Panc1 (cell line): ENCODE measurements at places on chromosomes 4 and X. TPM values are rescaled to one million over a fixed set of nuclear protein-coding genes. Genes with fewer than 3 reads are reported as not detected.

- no peaks in the 10 kb centered on the region for H3K36me3 ChIP-seq
- no peak overlapping the region for H3K27ac ChIP-seq
- no peak overlapping the region for H3K4me3 ChIP-seq
- DNase-seq: no peak
- H3K4me1 ChIP-seq: no peaks in the 10 kb centered on the region
Observed at GRCh38 chr4:12881945-12882584, 602.1 kb downstream of the RAB28 start.

DNA sequence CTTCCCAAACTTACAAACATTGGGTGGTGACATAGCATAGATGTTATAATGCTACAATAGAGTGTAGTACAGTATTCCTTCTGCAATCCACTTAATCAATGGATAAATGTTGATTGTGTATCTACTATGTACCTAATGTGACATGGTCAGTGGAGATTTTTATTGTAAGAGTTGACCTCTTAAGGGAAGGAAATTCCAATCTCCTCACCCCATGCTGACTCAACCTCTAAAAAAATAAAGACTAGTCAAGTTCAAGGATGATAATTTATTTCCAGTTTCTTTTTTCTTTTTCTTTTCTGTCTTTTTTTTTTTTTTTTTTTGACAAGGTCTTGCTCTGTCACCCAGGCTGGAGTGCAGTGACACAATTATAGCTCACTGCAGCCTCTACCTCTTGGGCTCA is 206.5 kb upstream of the STS start:
- DNase-seq: no peak
- no peaks in the 10 kb centered on the region for H3K27me3 ChIP-seq
- no peak overlapping the region for H3K27ac ChIP-seq
- no peaks in the 10 kb centered on the region for H3K36me3 ChIP-seq
- no peaks in the 10 kb centered on the region for H3K4me1 ChIP-seq

DNA sequence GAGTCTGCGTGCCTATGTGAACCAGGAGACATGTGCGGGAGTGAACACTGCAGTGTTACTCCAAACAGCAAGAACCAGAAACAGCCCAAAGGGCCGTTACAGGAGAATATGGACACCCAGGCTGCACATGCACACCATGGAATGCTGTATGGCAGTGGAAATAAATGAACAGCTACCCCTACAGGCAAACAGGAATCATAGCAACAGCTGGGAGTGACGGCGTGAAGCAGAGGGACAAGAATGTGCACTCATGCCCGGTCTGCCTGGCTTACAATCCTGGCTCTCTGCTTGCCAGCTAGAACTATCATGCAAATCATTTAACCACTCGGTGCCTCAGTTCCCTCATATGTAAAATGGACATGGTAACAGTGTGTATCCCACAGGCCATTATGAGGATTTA is 16.6 kb downstream of the GPKOW start:
- no peak overlapping the region for H3K27ac ChIP-seq
- DNase-seq: no peak
- H3K4me3 ChIP-seq: no peak overlapping the region
- no peaks in the 10 kb centered on the region for H3K36me3 ChIP-seq
- no peaks in the 10 kb centered on the region for H3K27me3 ChIP-seq
- H3K4me1 ChIP-seq: no peaks in the 10 kb centered on the region

The GPR143 gene
- not detected for total RNA-seq

The HTN3 gene
- not detected for total RNA-seq

DNA sequence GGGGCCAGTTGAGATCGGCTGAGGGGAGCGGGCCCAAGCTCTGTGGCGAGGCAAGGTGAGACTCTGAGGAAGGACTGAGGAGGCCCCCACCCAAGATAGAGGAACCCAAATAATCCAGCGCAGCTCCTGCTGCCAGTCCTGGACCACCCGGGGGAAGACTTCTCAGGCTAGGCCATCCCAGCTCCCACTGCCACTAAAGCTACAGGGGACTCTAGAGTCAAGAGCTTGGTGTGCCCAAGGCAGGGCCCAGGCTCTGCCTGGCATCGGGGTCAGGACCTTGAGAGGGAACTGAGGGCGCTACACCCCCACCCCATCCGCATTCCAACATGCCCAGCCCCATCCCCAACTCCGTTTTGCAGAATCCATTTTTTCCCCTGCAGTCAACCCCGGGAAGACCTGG is 8.6 kb downstream of the MAGEA4 start:
- H3K27ac ChIP-seq: no peak overlapping the region
- no peak for DNase-seq
- H3K36me3 ChIP-seq: no peaks in the 10 kb centered on the region
- no peaks in the 10 kb centered on the region for H3K4me1 ChIP-seq

DNA sequence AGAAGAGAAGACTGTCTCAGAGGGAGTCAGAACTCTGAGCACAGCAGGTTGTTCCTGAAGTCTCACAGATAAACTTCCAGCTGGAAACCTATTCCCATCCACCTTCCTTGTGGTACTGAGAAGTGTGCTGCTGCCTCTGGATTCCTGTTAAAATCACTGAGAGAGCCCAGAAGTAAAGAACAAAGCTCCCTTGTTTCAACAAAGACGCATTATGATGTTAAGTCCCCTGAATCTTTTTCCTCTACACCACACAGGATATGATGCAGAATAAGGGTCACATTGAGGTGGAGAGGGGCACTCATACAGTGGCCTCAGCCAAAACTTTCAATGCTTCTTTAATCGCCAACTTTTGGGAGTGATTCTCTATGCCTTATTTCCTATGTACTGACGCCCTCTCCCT is 321.0 kb downstream of the OPHN1 start:
- H3K27me3 ChIP-seq: no peaks in the 10 kb centered on the region
- no peak overlapping the region for H3K27ac ChIP-seq
- H3K36me3 ChIP-seq: no peaks in the 10 kb centered on the region; the same call in 1 of the 2 replicates
- DNase-seq: no peak
- no peak overlapping the region for H3K4me3 ChIP-seq

The GYPE gene
- 0.15 TPM for total RNA-seq

The SHISA3 gene
- 0.18 TPM for total RNA-seq

The DAPP1 gene
- total RNA-seq: not detected

- H3K4me3 ChIP-seq: no peak overlapping the region
- H3K27ac ChIP-seq: no peak overlapping the region
- DNase-seq: no peak
Observed at GRCh38 chr4:81736324-81736723, 264.6 kb upstream of the RASGEF1B start.

The NSUN7 gene
- total RNA-seq: 1.1 TPM

The TRIML2 gene
- not detected for total RNA-seq

DNA sequence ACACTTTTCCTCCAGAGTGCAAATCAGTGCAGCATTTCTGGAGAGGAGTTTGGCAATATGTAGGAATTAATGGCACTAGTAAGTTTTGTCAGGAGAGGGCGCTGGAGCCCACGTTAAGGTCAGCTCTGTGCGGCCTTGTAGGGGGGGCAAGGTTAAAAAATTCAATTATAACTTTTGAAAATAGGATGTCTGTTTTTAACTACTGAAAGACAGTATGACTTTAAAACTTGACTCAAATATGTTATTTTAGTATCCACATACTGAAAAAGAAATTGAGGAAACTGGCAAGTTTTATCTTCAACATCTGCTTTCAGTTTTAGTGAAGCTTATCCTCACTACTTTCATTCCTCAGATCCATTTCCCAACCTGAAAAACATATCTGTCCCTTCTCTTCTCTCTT is 30.9 kb upstream of the HSD17B13 start:
- H3K4me1 ChIP-seq: no peaks in the 10 kb centered on the region
- H3K27me3 ChIP-seq: no peaks in the 10 kb centered on the region
- no peak overlapping the region for H3K4me3 ChIP-seq
- no peak for DNase-seq
- no peak overlapping the region for H3K27ac ChIP-seq
- H3K36me3 ChIP-seq: peaks cover 6% of the 10 kb centered on the region; the same call in 1 of the 2 replicates

- no peak overlapping the region for H3K4me3 ChIP-seq
- no peaks in the 10 kb centered on the region for H3K27me3 ChIP-seq
- no peak overlapping the region for H3K27ac ChIP-seq
- DNase-seq: no peak
Observed at GRCh38 chrX:65926095-65927019, 113.5 kb downstream of the VSIG4 start.

GRCh38 chr4:107922486-107923473 is 8.6 kb upstream of the CYP2U1 start:
- no peaks in the 10 kb centered on the region for H3K36me3 ChIP-seq
- no peak overlapping the region for H3K4me3 ChIP-seq
- no peak for DNase-seq
- no peak overlapping the region for H3K27ac ChIP-seq
- no peaks in the 10 kb centered on the region for H3K4me1 ChIP-seq

DNA sequence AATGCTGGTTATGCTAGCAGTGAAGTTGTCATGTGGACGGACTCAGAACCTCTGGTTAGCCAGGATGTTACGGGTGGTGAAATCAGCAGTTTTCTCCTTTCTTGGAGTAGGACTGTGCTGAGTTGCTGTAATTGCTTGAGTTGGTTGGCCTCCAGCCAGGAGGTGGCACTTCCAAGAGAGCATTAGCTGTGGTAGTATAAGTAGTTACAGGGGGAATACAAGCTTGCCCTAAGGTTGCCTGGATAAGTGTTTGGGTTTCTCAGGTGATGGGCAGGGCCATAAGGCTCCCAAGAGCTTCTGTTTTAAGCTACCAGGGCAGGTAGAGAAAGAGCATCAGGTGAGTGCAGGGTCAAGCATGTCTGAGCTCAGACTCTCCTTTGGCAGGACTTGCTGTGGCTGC is 103.0 kb downstream of the ZNF518B start:
- no peak overlapping the region for H3K27ac ChIP-seq
- no peaks in the 10 kb centered on the region for H3K36me3 ChIP-seq
- no peak overlapping the region for H3K4me3 ChIP-seq
- no peaks in the 10 kb centered on the region for H3K4me1 ChIP-seq
- no peak for DNase-seq

The SUPT20HL1 gene
- total RNA-seq: not detected

The TBX22 gene
- total RNA-seq: not detected

DNA sequence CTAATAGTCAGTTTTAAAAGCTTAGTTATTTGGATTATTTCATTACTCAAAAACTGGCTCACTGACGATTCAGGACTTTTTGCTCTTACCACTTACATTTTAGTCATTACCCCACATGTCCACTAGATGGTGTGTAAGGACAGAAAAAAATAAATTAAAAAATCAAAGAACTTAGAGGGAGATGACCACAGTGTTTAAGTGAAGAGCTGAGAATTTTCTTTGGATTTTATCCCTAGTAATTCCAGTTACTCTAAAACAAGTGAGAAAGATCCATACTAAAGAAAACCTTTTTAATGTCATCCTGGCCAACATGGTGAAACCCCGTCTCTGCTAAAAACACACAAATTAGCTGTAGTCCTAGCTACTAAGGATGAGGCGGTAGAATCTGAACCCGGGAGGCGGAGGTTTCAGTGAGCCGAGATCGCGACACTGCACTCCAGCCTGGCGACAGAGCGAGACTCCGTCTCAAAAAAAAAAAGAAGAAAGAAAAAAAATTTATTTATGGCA is 26.4 kb upstream of the TMPRSS11B start:
- peak; percentile 56 for DNase-seq
- no peak overlapping the region for H3K27ac ChIP-seq
- no peak overlapping the region for H3K4me3 ChIP-seq

GRCh38 chrX:72295745-72296144 is 10.0 kb downstream of the CITED1 start:
- DNase-seq: no peak
- H3K4me1 ChIP-seq: no peaks in the 10 kb centered on the region
- no peaks in the 10 kb centered on the region for H3K27me3 ChIP-seq
- H3K36me3 ChIP-seq: no peaks in the 10 kb centered on the region
- H3K4me3 ChIP-seq: no peak overlapping the region

DNA sequence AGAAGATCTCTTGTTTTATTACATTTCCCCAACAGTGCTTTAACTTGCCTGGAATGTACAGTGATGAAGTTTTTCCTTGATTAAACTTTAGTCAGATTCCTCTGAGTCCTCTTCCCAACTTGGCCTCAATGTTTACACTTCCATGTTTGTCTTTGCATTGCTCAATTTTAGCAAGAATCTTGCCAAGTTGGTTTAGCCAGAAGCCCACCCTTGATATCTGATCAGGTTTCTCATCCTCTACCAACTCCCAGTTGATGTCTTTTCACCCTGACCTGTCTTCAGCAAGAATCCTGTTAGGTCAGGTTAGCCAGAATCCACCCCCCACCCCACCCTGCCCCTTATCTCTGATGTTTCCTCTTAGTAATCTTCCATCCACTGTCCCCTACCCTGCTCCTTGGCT is 120.9 kb downstream of the MBNL3 start:
- no peak overlapping the region for H3K27ac ChIP-seq
- H3K27me3 ChIP-seq: peaks cover 2% of the 10 kb centered on the region; the same call in 1 of the 2 replicates
- no peak overlapping the region for H3K4me3 ChIP-seq

GRCh38 chr4:75069493-75070074 is 136.7 kb downstream of the PARM1 start:
- no peak for DNase-seq
- no peak overlapping the region for H3K4me3 ChIP-seq
- no peaks in the 10 kb centered on the region for H3K27me3 ChIP-seq
- H3K4me1 ChIP-seq: no peaks in the 10 kb centered on the region
- H3K36me3 ChIP-seq: no peaks in the 10 kb centered on the region

The GAGE13 gene
- not detected for total RNA-seq

DNA sequence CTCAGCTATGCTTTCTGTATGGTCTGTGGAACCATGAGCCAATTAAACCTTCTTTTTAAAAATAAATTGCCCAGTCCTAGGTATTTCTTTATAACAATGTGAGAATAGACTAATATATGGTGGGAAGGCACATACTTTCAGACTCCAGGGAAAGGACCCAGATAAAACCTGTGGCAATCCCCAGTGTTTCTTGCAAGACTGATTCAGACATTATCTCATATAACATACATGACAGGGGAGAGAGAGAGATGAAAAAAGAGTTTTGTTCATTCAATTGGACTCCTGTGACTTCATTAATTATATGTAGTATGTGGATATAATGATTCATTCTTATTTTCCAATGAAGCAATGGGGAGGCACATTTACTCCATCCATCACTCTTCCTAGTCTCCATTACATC is 291.4 kb upstream of the PRKX start:
- no peaks in the 10 kb centered on the region for H3K36me3 ChIP-seq
- H3K4me1 ChIP-seq: no peaks in the 10 kb centered on the region
- no peak for DNase-seq
- no peak overlapping the region for H3K4me3 ChIP-seq
- no peaks in the 10 kb centered on the region for H3K27me3 ChIP-seq

The HTN1 gene
- not detected for total RNA-seq

- H3K27me3 ChIP-seq: no peaks in the 10 kb centered on the region
- H3K36me3 ChIP-seq: no peaks in the 10 kb centered on the region
- no peaks in the 10 kb centered on the region for H3K4me1 ChIP-seq
- H3K27ac ChIP-seq: no peak overlapping the region
- DNase-seq: no peak
Observed at GRCh38 chrX:102711872-102712215, 404 bp upstream of the GPRASP2 start.

The ZFP42 gene
- total RNA-seq: 0.05 TPM

- no peaks in the 10 kb centered on the region for H3K36me3 ChIP-seq
- H3K27ac ChIP-seq: no peak overlapping the region
- no peaks in the 10 kb centered on the region for H3K4me1 ChIP-seq
- H3K27me3 ChIP-seq: no peaks in the 10 kb centered on the region
- DNase-seq: no peak
Observed at GRCh38 chrX:68249401-68249831, 183.9 kb downstream of the OPHN1 start.

GRCh38 chr4:151783867-151784266 is 23.1 kb upstream of the GATB start:
- DNase-seq: no peak
- H3K4me1 ChIP-seq: no peaks in the 10 kb centered on the region
- no peaks in the 10 kb centered on the region for H3K36me3 ChIP-seq
- no peaks in the 10 kb centered on the region; the same call in none of the 2 replicates for H3K27me3 ChIP-seq
- no peak overlapping the region for H3K27ac ChIP-seq

The ITIH6 gene
- total RNA-seq: not detected

The HSFX2 gene
- total RNA-seq: 0.26 TPM

The CSAG2 gene
- not detected for total RNA-seq

- H3K27me3 ChIP-seq: no peaks in the 10 kb centered on the region
- H3K4me3 ChIP-seq: no peak overlapping the region
- H3K27ac ChIP-seq: no peak overlapping the region
- DNase-seq: no peak
- H3K36me3 ChIP-seq: no peaks in the 10 kb centered on the region
Observed at GRCh38 chrX:81392396-81392795, 190.5 kb downstream of the SH3BGRL start.
